ENCODE measurements at places on chromosomes 5 and 9. TPM values are rescaled to one million over a fixed set of nuclear protein-coding genes. Genes with fewer than 3 reads are reported as not detected.

DNA sequence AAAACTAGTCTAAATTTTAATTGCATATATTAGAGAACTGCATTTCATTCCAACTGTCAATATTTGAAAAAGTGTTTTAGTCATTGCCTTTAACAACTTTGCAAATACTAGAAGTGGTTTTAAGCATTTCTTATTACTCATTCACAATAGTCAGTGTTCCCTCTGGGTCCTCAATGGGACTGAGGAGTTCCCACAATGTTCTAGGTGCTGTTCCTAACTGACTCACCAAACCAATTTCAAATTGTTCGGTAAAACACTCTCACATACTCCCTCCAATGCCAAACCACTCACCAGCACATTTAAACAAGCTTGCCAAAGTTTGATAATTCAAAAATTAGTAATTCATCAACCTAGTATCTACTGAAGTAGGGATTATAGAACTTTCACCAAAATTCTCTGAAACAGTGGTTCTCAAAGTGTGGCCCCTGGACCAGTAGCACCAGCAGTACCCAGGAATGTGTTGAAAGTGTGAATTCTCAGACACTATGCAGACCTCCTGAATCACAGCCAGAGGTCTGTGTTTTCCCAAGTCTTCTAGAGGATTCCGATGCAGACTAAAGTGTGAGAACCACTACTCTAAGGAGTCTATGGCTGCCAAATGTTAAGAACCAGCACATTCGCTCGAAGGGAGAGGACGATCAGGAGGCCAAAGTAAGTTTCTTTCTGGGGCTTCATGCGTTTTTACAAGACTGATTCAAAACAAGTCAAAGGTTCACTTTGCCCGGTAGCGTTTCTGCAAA is 72.8 kb downstream of the APBA1 start:
- DNase-seq = no peak

The PKD2L2 gene
- not detected for total RNA-seq

DNA sequence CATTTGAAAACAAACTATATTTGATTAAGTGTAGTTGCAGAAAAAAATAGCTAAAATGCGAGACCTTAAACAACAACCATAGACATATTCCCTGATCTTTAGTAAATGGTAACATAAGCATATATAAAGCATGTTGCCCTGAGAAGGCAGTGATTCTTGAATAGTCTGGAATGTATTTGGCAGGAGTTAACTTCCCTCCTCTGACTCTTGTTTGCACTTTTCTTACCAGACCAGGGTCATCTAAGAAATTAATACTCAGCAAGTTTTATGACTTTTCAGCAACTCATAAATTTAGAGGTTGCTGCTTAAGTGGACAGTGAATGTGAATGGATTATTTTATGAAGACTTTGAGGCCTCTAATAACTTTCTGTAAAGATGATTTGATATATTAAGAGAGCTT is 55.3 kb upstream of the NUDT12 start:
- DNase-seq = no peak

DNA sequence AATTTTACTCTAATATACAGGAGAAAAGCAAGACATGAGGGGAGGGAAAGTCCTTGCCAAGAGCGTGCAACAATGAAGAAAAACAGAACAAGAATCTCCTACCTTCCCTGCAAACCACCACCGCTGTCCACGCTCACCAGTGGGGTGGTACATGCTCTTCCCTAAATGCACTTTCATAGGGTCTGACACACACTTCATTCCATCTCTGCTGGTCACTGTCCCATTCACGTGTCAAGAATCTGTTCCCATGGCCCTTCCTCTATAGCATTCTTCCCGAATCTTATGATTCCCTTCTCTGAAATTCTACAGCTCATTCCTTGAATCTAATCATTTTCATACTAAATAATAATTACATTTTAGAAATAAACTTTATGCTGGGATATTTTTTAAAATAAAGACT is 11.4 kb upstream of the DNAH5 start:
- no peak for DNase-seq

DNA sequence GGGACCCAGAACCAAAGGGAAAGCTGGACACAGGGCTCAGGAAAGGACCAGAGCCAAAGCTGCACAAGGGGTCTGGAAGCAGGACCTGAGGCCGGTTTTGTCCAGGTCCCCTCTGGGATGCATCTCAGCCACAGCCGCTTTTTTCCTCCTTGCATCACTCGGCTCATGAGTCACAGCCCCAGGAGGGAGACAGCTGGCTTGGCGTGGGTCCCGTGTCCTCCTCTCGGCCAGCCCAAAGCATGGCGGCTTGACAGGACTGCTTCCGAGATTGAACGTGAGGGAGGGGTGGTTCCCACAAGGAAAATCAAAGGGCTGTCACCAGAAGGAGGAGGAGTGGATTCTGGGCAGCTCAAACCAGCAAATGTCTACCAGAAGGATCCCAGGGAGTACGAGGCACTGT is 56.7 kb upstream of the CPLX2 start:
- DNase-seq = no peak

DNA sequence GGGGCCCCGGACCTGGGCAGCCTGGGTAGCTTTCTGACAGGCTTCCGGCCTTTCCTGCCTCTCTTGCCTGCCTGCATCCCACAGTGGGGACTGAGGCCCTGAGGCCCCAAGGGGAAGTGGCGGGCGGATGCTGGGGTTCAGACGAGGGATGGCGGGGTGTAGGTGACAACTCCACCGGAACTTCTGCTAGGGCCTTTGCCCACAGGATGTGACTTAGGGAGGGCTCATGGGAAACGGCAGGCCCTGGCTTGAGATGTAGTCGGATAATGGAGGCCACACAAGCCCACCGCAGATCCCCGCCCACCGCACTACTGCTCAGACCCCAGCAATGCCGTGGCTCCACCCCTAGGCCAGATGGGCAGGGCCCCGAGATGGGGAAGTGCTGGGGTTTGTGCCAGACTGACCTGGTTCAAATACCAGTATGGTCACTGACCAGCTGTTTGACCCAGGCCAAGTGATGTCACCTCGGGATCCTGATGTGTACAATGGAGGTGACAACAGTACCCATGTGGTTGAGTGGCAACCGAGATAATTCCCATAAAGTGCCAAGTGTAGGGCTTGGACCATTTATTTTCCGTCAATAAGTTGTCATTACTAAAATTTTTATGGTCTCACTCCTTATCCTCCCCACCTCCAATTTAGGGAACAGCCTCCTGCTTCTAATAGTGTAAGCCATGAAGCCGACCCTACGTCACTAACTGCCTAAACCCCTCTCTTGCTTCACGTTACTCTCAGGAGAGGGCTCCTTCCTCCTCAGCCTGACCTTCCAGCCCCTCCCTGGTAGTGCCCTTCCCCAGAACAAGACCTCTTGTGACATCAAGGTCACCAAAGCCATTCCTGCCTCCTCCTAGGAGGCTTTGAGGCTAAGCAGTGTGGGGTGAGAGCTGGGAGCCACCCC is 2.5 kb upstream of the CDK9 start:
- DNase-seq = no peak

The PCDHA4 gene
- 5.3 TPM for total RNA-seq

The NFIB gene
- total RNA-seq = 11.6 TPM

DNA sequence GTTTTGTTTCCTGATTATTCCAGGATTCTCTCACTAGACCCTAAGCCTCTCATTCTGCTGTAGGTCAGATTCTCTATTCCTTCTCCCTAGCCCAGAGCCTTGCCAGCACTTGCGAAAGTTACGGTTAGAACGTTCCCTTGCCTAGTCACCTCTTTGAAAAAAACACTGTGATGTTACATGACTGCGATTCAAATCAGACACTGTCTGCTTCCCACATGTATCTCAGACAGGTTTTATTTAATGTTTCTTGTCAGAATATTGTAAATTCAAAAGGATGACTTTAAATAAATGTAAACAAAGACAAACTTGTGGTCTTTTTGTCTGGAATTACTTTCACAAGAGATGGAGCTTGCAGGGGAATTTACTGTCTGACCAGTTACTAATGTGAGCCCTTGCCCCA is 116.5 kb upstream of the OTULINL start:
- DNase-seq = no peak

DNA sequence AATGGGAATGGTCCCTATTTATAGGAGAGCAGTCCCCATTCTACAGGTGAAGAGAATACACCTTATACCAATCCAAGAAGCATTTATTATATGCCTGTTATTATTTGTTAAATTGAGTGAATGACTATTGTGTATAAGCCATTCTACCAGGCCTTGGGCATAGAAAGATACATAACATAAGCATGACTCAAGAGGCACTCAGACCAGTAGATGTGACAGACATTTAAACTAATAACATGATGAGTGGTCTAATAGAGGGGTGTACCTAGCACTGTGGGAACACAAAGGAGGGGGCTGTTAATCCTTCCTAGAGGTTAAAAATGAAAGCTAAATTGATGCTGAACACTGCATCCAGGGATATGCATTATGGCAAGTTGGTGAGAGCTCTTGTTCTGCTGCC is 145.0 kb upstream of the TNC start:
- no peak for DNase-seq

The TMEM215 gene
- total RNA-seq = 0.67 TPM

- DNase-seq = no peak
Observed at GRCh38 chr5:140109759-140110645, 3.9 kb upstream of the PURA start.

DNA sequence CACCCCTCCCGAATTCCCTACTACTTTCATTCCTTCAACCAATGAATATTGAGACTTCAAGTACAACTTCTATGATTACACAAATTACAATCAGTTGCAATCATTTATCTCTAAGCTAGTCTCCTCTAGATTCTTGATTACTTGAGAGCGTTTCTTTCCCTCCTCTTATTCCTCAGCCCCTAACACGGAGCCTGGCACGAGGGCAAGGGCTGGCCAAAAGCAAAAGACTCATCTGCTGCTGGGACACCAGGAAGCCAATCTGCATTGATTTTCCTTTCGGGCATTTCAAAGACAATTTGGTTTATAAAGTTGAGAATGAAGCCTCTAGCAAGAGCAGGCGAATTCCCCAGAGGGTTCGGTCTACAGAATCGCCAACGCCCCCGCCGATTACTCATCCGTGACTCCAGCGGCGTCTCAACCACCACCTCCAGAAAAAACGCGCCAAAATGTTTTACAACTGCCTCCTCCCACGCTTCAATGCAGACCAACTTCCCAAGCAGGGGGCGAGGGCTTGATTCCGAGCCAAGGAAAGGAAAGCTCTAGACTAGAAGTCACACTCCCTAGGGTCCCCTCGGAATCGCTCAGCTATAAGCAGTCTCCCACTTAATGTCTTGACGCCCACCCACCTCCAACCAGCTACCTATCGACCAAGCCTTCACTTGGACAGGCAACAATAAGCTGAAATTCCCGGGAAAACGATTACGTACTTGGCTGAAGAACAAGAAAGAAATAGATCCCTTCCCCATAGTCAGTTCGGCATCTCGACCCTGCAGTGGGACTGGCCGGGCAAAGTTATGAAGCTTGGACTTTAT is 1.5 kb downstream of the PCSK1 start:
- DNase-seq = no peak

The IL12B gene
- not detected for total RNA-seq

GRCh38 chr9:78368236-78368635 is 71.3 kb downstream of the PSAT1 start:
- no peak for DNase-seq

- no peak for DNase-seq
Observed at GRCh38 chr9:96137671-96138429, 164.1 kb downstream of the HSD17B3 start.

The SEMA4D gene
- total RNA-seq = 70.4 TPM

- no peak for DNase-seq
Observed at GRCh38 chr9:81601639-81602623, 87.4 kb downstream of the TLE1 start.

- DNase-seq = no peak
Observed at GRCh38 chr5:50665091-50665490, 1.3 kb upstream of the PARP8 start.

DNA sequence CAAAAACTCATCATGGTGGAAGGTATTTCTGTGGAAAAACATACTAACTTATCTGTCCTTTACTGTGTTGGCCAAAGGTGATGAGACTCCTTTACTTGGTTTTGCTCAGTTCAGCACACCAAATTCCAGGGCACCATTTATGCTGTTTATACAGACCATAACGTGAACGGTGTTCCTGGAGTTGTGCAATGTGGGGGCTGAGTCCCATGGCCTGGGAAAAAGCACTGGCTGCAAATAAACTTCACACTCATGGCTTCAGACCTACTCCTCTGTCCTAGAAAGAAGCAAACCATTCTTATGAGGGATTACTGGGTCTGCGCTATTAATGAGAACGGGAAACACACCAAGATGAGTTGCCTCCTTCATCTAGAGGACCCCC is 10.4 kb downstream of the FREM1 start:
- no peak for DNase-seq

- DNase-seq = no peak
Observed at GRCh38 chr5:122736086-122736845, 38.6 kb upstream of the SNX2 start.

- DNase-seq = no peak
Observed at GRCh38 chr5:168851902-168852321, 272.7 kb upstream of the PANK3 start.

The GAS1 gene
- 5.7 TPM for total RNA-seq

DNA sequence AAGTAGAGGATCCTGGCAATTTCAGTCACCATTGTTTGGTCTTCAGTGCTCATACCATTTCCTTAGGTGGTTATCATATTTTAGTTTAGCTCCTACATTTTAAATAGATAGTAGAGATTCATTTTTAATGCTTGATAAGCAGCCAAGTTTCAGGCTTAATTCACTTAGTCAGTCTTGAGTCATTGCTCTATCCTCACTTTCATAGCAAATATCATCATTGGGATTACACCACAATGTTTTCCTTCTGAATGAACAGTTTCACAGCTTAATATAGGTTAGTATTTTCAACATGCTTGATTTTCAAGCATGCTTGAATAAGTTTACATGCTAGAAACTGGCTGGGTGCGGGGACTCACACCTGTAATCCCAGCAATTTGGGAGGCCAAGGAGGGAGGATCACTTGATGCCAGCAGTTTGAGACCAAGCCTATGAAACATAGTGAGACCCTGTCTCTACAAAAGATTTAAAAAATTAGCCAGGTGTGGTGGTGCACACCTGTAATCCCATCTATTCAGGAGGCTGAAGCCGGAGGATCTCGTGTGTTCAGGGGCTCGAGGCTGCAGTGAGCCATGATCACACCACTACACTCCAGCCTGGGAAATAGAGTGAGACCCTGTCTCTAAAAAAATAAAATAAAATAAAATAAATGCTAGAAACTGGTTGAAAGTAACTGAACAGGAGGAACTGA is 339.9 kb downstream of the ADGRV1 start:
- DNase-seq = no peak

The FGD3 gene
- 1.4 TPM for total RNA-seq

GRCh38 chr5:89396278-89396954 is 513.4 kb upstream of the MEF2C start:
- DNase-seq = no peak

- DNase-seq = no peak
Observed at GRCh38 chr9:88954066-88954465, 37.2 kb upstream of the S1PR3 start.

The OGN gene
- not detected for total RNA-seq

The IFNA2 gene
- total RNA-seq = not detected

The IQGAP2 gene
- total RNA-seq = 66.0 TPM
